ENCODE measurements at places on chromosomes 13 and 19.
A peak's percentile ranks its signal among the peaks of the same experiment; 100 is the strongest.

DNA sequence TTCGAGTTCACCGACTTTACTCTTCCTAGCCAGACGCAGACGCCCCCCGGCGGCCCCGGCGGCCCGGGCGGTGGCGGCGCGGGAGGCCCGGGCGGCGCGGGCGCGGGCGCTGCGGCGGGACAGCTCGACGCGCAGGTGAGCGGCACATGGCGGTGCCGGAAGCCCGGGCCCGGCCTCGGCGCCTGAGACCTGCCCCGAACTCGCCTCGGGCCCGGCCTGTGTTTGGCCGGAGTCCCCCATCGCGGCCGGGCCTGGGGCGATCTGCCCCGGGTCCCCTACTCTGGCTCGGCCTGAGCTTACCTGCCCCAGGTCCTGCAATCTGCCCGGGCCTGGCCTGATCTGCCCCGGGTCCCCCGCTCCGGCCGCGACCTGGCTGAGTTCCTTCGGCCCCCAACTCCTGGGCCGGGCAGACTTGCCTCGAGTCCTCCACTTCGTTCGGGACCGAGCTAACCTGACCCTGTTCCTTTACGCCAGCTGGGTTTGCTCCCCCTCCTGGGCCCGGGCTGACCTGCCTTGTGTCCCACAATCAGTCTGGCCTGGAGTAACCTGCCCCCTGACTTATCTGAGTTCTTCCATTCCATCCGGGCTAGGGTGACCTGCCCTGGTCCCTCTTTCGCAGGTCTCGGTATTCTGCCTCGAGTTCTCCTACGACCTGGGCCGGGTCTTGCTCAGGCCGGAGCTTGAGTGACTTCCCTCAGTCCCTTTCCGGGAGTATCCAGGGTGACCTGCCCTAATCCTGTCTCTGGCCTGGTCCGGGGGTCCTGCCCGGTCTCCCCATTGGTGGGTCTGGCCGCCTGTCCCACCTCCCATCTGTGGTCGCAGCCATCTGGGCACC lies 764 bp downstream of the UPF1 start:
- DNase-seq: no peak

DNA sequence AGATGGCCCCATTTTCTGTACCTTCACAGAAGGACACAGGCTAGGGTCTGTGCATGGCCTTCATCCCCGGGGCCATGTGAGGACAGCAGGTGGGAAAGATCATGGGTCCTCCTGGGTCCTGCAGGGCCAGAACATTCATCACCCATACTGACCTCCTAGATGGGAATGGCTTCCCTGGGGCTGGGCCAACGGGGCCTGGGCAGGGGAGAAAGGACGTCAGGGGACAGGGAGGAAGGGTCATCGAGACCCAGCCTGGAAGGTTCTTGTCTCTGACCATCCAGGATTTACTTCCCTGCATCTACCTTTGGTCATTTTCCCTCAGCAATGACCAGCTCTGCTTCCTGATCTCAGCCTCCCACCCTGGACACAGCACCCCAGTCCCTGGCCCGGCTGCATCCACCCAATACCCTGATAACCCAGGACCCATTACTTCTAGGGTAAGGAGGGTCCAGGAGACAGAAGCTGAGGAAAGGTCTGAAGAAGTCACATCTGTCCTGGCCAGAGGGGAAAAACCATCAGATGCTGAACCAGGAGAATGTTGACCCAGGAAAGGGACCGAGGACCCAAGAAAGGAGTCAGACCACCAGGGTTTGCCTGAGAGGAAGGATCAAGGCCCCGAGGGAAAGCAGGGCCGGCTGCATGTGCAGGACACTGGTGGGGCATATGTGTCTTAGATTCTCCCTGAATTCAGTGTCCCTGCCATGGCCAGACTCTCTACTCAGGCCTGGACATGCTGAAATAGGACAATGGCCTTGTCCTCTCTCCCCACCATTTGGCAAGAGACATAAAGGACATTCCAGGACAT lies 7.0 kb upstream of the CEACAM7 start:
- no peak for DNase-seq

GRCh38 chr13:23572836-23573235 lies 2.6 kb downstream of the TNFRSF19 start:
- DNase-seq: no peak

DNA sequence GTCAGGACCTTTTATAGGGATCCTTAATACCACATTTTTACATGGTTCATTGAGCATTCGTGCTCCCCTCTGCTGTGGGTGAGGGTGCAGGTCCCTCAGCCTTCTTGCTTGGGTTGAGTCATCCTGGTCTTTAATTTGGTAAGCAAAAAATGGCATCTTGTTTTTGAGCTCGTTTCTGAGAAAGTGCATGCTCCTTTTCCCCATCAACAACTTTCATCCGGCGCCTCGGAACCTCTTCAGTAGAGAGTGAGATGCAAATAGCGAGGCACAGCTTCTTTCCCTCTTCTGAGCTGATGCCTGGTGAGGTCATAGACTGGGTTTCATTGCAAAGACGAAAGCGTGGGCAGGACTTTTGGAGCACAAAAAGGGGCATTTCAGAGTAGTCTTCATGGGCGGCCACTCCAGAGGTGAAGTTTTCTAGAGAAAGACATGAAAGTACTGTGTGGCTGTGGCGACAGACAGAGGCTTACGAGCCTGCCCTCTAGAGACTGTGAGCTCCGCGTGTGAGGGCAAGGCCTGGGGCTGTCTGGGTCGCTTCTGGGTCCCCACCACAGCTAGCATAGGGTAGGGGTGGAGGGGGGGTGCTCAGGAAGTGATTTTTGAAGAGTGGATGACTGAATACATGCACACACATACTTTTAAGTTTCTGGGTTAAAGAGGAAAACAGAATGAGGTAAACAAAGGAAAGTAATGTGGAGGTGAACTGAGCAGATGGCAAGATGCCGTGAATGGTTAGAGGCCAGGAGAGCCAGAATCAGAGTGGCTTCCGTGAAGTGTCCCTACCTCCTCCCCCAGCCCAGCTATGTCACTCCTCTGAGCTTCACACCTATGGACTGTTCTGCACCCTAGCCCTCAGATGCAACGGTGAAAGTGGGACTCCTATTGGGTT lies 44.3 kb downstream of the BBC3 start:
- DNase-seq: peak; percentile 58

DNA sequence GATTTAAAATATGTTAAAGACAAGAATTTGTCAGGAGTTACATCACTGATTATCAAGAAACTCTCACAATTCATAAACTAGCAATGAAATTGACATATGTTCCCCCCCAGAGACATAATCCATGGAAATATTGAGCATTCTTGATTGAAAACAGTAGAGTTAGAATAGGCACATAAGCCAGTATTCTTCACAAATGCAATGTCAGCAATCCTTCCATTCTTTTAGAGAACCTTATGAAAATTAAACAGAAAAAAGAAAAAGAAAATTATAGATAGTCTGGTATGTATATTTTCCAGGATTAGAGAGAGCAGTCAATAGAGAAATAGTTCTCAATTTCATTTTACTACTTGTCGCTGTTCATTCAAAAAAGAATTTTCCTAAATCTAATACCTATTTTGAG lies 458.4 kb downstream of the EFNB2 start:
- DNase-seq: no peak

GRCh38 chr13:45196622-45197021 lies 4.2 kb downstream of the KCTD4 start:
- DNase-seq: no peak

- DNase-seq: peak; percentile 67
These were observed 82.5 kb downstream of the AKAP11 start for GRCh38 chr13:42354241-42355091.

DNA sequence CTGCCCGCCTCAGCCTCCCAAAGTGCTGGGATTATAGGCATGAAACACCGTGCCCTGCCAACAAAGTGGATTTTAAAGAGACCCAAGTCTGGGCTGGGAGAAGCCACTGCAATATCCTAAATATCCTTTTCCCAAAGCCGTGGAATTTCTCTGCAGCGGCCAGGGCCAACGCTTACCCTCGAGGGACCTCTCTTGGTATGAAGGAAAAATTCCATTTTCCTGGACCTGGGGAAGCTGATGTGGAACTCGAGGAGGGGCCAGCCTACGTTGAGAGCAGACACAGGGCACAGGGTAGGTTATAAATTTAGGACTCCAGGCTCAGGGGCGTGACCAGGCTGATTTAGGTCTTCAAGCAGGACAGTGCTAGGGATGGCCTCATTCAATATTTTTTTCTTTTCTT lies 17.7 kb upstream of the UPF1 start:
- no peak for DNase-seq
